Activated T-helper 1 cell treated with anti-CD3 and anti-CD28 coated beads, Interleukin-2, amount 50 U/mL, for 16 hours (primary cell): ENCODE measurements at places on chromosomes 5 and 9.

GRCh38 chr9:121698627-121699570, 47.5 kb downstream of the DAB2IP start:
- no peak for DNase-seq

DNA sequence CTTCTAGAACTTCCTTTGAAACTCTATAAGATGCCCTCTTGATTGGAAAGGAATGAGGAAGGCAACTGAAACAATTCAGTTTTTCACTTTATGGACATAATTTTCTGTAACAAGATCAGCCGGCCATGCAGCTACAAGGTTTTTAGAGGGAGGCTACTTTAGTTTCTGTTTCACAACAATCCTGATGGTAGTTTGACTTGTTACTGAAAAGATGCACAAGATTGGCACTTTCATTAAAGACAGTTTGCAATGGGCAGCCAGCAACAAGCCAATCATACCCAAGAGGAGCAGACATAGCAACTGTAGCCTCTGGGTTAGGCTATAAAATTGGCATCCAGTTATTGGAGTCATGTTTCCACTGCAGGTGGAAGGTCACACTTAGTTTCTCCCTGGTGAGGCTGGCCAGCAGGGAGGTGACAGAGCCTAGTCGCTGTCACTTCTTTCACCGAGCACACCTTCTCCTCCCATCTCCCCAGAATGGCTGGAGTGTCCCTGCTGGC, 74.3 kb upstream of the TGFBR1 start:
- DNase-seq: no peak

DNA sequence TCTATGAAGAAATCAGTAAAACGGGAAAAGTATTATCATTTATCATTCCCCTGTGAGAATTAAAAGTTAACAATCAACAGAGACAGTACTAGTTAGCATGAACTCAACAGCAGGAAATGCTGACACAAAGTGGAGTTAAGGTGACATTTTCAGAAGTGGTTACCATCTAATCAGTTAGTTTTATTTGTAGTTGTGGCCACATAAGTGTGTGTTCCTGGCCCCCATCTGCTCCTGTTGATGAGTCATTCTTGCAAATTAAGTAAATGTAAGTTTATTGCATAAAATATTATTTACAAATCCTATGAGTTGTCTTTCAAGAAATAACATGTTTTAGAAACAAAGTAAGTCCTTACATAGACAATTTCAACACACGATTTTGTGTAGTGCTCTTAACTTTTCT, 8.9 kb upstream of the BNC2 start:
- no peak for DNase-seq

GRCh38 chr9:114080773-114081440, 2.8 kb upstream of the AMBP start:
- no peak for DNase-seq

GRCh38 chr5:10059556-10059955, 190.1 kb downstream of the ATPSCKMT start:
- DNase-seq: no peak

- no peak for DNase-seq
These were observed 78.5 kb downstream of the OLFM1 start for GRCh38 chr9:135165756-135166519.

DNA sequence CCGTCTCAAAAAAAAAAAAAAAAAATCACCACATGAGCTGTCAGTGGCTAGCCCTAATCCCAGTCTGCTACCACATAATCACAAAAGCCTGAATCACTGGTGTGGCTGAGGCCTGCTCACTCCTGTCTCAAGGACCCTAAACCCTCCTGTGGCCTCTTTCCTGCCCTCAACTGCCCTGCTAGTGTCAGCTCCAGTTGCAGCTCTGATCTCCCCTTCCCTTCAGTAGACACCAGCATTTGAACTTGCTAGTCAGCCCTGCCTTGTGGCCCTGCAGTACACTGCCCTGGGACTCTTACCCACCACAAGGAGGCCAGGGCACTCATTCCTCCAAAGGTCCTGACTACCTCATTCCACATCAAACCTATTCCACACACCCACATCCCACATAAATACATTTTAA, 9.5 kb upstream of the P4HA2 start:
- no peak for DNase-seq

- no peak for DNase-seq
These were observed 55.7 kb upstream of the SPDL1 start for GRCh38 chr5:169527863-169528262.

DNA sequence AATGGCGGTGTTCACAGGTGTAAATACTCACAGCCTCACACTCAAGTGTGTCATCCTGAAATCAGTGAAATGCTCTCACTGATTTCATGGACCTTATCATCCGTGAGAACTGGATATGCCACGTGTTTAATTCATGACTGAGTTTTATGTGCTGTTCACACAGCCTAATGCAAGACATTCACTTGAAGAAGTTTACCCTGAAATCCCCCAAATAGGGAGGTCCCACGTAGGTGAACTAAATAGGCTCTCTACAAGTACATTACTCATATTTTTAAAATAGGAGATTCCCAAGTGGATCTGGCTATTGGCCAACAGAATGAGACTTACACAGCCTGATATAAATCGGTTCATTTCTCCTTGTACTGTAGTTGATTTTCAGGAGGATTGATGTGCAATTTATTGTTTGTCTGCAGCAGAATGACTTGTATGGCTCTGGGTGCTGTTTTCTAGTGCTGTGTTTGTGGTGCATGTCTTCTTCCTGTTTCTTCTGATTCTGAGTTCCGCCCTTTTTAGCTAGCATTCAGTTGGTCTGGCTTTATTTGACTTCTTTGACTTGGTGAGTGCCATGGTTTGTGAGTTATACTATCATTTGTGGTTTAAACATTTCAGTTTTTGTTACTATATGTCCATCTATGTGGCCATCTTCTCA, 25.1 kb downstream of the TRIO start:
- DNase-seq: no peak

GRCh38 chr5:151632524-151632923, 41.4 kb upstream of the FAT2 start:
- DNase-seq: no peak

GRCh38 chr5:124007675-124008398, 495.9 kb downstream of the CSNK1G3 start:
- DNase-seq: no peak

DNA sequence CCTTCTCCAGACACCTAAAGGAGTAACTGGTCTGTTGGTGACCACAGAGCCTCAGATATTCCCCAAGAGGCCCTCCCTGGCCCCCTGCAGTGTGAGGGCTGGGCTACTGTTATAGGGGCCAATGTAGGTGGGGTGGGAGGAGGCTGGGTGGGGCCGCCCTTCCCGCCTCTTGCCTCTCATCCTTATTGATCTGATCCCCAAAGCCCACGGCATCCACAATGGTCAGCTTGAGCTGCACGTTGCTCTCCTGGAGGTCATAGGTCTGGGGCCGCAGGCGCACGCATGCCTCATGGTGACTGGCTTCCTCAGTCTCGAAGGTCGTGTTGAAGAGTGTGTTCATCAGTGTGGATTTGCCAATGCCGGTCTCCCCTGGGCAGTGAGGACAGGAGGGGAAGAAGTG, 13.0 kb downstream of the SEPTIN8 start:
- DNase-seq: no peak

- no peak for DNase-seq
These were observed 14.9 kb downstream of the LARP1 start for GRCh38 chr5:154770111-154770510.

GRCh38 chr9:87193151-87193550, 245.8 kb upstream of the GAS1 start:
- DNase-seq: no peak

DNA sequence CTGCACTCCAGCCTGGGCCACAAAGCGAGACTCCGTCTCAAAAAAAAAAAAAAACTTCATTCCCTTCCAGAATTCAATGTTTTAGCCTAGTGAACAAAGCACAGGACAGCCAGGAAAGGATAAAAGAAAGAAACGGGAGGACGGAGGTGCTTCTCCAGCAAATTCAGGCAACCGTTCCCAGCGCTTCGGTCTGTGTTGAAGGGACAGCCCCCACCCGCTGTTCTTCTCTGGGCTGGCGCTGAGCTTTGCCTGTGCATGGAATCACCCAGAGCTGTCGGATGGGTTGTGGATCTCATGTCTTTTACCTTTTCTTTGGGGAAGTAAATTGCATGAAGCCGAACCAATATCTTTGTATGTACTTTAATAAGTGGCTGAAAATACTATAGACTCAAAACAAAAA, 248.4 kb upstream of the IRX2 start:
- no peak for DNase-seq

DNA sequence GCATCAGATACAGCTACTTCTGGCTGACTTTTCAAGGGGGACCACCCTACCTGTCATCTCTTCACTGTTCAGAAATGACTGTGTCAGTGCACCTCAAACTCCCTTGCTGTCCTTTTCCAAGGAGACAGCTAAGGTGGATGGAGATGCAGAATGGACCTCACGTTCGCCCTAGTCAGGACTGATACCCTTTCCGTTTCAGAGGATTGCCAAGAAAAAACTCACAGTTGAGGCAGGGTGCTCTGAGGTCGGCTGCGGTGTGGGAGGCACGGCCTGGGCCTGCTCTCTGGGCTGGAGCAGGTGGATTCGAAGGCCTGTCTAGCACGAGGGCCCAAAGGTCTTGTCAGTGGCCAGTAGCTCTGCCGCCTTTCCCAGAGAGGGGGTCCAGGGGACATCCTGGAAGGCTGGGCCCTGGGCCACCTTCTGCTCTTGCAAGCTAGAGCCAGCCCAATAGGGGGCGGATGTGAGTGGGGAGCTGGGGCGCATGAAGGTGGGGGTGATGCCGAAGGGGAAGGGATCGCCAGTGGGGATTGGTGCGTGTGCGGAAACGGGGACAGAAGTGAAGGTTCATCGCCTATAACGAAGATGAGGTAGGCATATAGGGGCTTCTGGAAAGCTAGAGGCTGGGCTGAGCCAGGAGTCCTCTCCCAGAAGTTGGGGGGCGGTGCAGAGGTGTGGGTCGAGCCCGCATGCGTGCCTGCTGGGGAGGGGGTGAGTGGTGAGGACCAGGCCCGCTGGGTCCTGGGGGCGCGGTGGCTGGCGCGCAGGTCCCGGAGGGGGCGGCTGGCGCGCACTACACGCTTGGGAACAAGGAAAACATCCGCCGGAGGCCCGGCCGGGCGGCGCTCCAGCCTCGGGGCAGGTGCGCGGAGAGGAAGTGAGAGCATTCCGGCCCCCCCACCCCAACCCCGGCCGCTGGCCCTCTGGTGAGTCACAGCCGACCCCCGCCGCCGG, 2.5 kb upstream of the MSMP start:
- peak; percentile 59 for DNase-seq

DNA sequence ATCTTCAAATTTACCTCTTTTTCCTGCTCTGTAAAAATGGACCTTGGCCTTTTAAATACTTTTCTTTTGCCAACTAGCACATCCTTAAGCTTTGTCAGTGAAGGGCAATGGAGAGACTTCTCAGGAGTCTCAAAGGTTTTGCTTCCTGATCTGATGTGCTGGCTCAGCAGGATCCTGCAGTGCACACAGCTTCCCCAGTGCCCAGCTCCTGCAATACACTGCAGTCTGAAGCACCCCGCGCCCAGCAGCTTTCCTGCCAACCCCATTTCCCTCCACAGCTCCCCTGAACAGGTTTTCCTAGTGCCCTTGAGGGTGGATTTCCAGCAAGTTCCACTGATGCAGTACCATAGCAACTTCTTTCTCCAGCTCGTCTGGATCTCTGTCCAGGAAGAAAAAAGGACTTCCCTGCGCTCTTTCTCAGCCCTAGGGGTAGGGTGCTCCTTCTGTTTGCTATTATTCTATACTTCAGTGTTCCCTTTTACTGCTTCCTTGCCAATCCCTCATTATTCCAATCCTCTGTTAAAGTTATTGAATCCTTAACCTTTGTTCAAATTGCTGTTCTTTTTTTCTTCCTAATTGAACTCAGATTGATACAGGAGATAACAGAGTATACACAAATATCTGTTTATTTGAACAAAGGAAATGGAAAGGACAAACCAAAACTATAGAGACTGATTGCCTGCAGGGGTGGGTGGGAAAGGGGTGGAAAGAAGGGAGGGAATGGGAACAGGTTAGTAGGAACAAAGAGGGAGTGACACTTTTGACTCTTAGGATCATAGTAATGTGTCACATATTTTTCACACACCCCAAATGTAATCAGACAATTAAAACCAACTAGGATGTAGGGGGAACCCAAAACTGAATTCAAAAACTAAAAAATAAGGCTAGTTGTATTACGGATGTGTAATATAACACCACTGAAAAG, 8.5 kb downstream of the SNAPC3 start:
- no peak for DNase-seq

DNA sequence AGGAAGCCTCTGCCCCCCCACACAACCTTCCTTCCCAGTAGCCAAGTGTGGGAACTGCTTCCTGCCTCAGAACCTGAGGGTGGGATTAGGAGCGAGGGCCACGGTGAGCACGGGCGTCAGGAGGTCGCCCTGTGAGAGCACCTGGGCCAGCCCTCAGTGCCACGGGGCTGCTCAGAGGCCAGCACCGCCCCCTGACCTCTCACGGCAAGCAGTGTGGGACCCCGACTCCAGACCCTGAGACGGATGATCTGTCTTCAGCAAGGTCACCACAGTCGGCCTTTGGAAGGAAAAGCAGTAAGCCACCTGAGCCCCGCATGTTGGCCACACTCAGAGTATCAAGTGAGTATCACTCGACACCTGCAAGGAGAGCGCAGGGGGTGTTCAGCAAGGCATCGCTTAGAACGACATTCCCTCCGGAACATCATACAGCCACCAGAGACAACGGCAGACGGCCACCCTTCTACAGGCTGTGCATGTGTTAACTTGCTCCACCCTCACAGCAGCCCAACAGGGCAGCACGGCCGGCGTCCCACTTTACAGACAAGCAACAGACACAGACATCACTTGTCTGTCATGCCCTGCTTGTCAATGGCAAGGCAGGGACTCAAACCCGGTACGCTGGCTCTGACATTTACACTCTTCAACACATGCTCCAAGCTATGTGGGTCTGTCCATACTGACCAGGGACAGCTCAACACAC, 50.2 kb downstream of the IPPK start:
- DNase-seq: no peak

DNA sequence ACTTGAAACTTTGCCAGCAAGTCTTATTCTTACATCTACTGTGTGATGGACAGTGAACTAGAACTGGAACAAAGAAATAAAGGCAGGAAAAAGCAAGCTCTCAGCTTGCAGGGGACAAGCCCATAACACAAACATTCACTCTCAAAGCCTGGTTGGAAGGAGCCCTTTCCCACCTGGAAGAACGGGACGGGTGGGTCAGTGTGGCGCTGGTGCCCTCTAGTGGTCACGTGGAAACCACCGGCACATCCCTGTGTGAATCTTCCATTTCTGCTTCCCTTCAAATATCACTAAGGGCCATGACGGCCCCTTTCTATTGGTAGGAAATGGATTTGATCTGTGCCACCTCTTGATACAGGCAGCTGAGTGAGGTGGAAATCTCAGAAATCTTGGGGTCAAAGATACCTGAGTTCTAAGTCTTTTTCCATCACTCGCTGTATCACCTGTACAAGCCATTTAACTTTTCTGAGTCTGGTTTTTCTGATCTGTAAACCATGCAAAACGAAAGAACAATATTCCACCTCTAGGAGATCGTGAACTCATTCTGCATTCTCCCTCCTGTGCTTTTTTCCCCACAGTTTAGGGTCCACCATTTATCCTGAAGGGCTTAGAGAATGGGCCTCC, 211.6 kb downstream of the MSX2 start:
- no peak for DNase-seq

GRCh38 chr9:124010665-124011321, 775 bp upstream of the LHX2 start:
- no peak for DNase-seq
